ENCODE measurements at places on chromosomes 6 and 20. TPM values are rescaled to one million over a fixed set of nuclear protein-coding genes. Genes with fewer than 3 reads are reported as not detected.

ARHGAP18 gene
- 12.5 TPM for polyA plus RNA-seq

SEC23B gene
- polyA plus RNA-seq, result 36.8 TPM

ZNF165 gene
- 0.41 TPM for polyA plus RNA-seq

ADRM1 gene
- polyA plus RNA-seq, result 175 TPM

RNGTT gene
- 9.2 TPM for polyA plus RNA-seq

RALGAPB gene
- polyA plus RNA-seq, result 9.8 TPM

C6orf47 gene
- 19.4 TPM for polyA plus RNA-seq

C4B gene
- 2.6 TPM for polyA plus RNA-seq

SNAP91 gene
- polyA plus RNA-seq, result not detected

RAET1L gene
- not detected for polyA plus RNA-seq

SLC32A1 gene
- polyA plus RNA-seq, result not detected

STMND1 gene
- not detected for polyA plus RNA-seq

SLC13A3 gene
- polyA plus RNA-seq, result 4.6 TPM

CST2 gene
- polyA plus RNA-seq, result 1.6 TPM

TMEM14C gene
- polyA plus RNA-seq, result 256 TPM

TCP11 gene
- not detected for polyA plus RNA-seq

DYNLT2 gene
- polyA plus RNA-seq, result 0.51 TPM

GSTA2 gene
- polyA plus RNA-seq, result not detected

EYS gene
- polyA plus RNA-seq, result 0.10 TPM

LY6G6D gene
- not detected for polyA plus RNA-seq

SPAG4 gene
- 20.9 TPM for polyA plus RNA-seq

C6orf58 gene
- polyA plus RNA-seq, result not detected

MCHR2 gene
- polyA plus RNA-seq, result not detected

TREML2 gene
- not detected for polyA plus RNA-seq

MOXD1 gene
- polyA plus RNA-seq, result 564 TPM

COL9A3 gene
- polyA plus RNA-seq, result 0.25 TPM

FNDC11 gene
- 0.15 TPM for polyA plus RNA-seq

RNF39 gene
- polyA plus RNA-seq, result 0.21 TPM

DNAH8 gene
- not detected for polyA plus RNA-seq

TNF gene
- polyA plus RNA-seq, result not detected

TAGAP gene
- not detected for polyA plus RNA-seq

BANF2 gene
- polyA plus RNA-seq, result not detected

CTCFL gene
- not detected for polyA plus RNA-seq

SLC2A10 gene
- polyA plus RNA-seq, result 26.2 TPM

BMP6 gene
- 1.3 TPM for polyA plus RNA-seq

TMEM181 gene
- 30.7 TPM for polyA plus RNA-seq

Data from GM23248 (cell line).